Mammary epithelial cell (primary cell): ENCODE measurements at places on chromosomes 13 and 19. TPM values are rescaled to one million over a fixed set of nuclear protein-coding genes. Genes with fewer than 3 reads are reported as not detected.

GRCh38 chr19:15293781-15294491 lies 38.4 kb downstream of the BRD4 start:
- no peak for DNase-seq

GRCh38 chr13:62510906-62511655 lies 1095.4 kb upstream of the PCDH20 start:
- DNase-seq = no peak

ZNF69 gene
- 8.5 TPM for total RNA-seq

- no peak for DNase-seq
These were observed 141.9 kb downstream of the PCCA start for GRCh38 chr13:100230769-100231149.

DNA sequence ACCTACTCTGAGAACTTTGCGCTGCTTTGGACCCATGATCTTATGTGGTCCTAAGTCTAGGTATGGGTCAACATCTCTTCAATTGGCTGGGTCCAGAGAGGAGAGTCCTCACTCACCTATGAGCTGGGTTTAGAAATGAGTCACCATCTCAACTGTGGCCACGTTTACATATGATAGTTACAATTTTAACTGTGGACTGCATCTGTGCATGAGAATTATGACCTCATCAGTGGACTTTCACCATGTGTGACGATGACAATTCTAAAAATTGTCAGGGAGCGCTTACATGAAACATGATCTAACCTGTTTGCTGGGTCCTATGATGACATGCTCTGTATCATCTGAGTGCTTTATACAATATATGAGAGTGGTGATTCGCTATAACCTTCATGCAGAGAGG lies 12.7 kb upstream of the ZNF724 start:
- DNase-seq = no peak

DNA sequence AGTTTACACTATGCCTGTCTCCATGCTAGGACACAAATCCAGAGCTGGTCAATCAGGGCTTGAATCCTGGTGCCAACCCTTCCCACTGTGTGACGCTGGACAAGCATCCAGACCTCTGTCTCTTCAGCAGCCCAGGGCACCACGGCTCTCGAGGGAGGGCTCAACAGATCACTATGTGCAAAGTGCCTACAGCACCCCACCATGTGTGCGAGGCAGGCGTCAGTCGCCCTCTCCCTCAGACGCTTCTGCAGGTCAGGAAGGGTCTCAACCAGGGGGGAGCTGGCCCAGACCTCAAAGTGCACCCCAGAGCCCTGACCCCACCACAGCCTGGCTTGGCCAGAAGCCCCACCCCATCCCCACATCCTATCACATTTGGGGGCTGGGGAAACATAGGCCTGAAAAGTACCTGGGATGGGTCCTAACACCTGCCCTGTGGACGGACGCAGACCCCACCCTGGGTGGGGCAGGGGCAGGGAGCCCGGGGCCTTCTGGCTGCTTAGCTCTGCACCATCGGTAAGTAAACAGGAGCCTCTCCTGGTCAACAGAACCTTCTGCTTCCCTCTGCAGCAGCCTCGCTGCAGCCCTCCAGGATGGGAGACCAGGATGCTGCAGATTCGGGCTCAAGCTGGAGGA lies 2.9 kb upstream of the C2CD4C start:
- DNase-seq = no peak

DNA sequence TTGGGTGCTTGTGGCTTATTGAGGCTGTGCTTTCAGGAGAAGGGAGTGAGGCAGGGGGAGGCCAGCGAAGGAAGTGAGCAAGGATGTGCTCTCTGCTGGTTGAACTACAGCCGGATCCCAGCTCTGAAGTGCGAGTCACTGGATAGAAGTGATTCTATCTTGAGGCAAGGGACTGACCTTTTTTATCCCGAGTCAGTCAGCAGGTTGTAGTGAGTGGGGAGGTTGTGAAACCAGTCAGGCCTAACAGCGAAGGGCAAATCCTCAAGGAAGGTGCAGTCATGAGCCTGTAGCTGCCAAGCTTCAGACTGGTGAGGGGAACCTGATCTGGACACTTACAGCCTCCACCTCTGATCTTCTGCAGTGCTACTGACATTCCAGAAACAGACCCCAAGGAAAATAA lies 18.6 kb downstream of the SCEL start:
- DNase-seq = no peak

GRCh38 chr19:1387684-1388636 lies 4.3 kb downstream of the NDUFS7 start:
- no peak for DNase-seq

GRCh38 chr13:93045836-93046235 lies 180.8 kb upstream of the GPC6 start:
- no peak for DNase-seq

DNA sequence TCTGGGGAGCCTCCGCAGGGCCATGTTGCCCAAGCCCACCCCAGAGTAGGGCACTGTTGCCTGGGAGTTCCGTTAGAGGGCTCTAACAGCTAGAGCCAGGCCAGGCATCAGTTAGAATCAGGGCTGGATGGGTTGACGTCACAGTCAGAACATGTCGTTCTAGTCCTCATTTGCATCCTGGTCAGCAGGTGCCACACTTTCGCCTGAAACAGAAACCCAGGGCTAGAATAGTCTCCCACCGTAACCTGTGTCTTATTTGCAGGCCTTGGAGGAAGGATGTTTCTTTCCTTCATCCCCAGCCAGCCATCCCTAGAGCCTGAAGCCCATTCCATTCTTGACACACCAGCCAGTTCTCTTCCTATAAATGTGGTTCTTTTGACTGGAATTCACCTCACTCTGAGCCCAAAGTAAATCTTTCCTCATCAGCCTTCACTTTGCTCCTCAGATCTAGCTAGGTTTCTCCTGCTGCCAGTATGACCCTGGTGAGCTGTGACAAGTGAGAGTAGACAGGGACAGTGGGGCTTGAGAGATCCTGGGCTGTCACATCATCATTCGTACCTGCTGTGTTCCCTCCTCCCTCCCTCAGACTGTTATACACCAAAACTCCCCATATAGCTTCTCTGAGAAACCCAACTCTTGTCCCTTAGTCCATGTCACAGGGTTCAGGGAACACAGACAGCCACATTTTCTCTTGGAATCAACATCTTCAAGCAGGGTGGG lies 12.2 kb upstream of the CCDC97 start:
- no peak for DNase-seq

DNA sequence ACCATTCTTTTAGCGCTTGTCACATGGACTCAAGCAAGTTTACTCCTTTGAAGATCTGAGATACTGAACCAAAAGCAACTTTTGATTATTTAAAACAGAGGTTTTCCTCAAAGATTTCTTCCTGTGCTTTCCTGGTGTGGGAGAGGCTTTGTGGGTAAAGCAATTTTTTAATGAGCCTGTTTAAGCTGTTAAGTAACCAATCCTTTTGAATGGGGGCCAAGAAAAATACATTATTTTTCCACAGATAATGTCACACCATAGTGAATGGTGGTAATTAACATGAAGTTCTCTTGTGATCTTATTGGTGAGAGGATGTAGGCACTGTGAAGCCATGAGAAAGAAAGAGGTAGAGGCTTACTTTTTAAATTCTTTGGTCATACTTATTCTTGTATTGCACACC lies 55.8 kb upstream of the OBI1 start:
- no peak for DNase-seq

DNA sequence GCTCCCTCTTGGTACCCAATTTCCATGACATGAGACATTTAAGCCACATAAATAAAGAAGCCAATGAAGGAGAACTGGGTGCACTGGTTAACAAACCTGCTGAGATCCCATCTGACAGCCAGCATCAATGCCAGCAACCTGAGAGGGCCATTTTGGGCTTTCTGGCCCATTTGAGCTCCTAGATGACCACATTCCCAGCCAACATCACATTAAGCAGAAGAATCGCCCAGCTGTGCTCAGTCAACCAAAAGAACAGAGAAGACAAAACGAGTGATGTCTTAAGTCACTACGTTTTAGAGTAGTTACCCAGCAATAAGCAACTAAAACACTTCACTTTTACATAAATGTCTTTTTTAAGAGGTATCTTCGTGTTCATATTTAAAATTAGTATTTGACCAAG lies 21.9 kb downstream of the LCP1 start:
- no peak for DNase-seq

- no peak for DNase-seq
These were observed 28.3 kb downstream of the PEX11G start for GRCh38 chr19:7460562-7460966.

ERICH6B gene
- not detected in 2 replicates for total RNA-seq

DNA sequence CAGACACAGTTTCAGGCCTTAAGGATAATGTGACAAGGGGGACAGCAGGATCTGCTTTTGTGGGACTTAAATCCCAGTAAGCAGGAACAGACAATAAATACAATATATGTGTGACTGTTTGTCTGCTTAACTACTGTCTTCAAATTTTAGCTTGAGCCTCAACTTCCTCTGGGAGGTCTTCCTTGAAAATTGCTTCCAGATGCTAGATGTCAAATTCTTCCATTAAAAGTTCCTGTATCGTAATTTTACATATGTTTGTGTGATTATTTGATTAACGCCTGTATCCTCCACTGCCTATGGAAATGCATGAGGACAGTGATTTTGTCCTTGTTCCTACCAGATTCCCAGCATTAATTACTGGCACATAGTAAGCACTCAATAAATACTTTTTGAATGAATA lies 385.5 kb downstream of the NDFIP2 start:
- no peak for DNase-seq

IFNL1 gene
- total RNA-seq = not detected

GRCh38 chr19:51055866-51056265 lies 9.0 kb downstream of the KLK13 start:
- peak; percentile 53 for DNase-seq

PSG5 gene
- total RNA-seq = 0.59 and 1.1 TPM in 2 replicates

GRCh38 chr19:46000491-46001246 lies 5.4 kb downstream of the CCDC61 start:
- DNase-seq = no peak

- no peak for DNase-seq
These were observed 14.1 kb downstream of the RANBP3 start for GRCh38 chr19:5963855-5964254.

- peak; percentile 78 for DNase-seq
These were observed 12.9 kb downstream of the COL4A2 start for GRCh38 chr13:110319774-110320509.

DNA sequence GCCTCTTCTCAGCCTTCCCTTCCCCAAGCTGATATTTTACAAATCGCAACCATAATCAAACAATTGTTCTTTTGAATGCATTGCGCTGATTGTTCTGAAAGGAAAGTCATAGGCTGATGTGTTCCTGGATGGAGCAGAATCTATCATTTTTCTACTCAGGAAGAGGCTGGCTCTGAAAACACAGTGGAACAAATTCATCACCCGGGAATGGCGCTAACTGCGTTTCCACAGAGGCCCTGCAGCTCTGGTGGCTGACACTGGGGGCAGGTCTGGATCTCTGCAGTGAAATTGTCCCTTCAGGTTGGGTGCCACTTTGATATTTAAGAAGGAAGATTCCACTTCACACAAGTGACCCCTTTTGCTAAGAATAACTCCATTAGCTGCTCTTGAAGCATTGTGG lies 1060.8 kb downstream of the UQCRFS1 start:
- DNase-seq = no peak

DNA sequence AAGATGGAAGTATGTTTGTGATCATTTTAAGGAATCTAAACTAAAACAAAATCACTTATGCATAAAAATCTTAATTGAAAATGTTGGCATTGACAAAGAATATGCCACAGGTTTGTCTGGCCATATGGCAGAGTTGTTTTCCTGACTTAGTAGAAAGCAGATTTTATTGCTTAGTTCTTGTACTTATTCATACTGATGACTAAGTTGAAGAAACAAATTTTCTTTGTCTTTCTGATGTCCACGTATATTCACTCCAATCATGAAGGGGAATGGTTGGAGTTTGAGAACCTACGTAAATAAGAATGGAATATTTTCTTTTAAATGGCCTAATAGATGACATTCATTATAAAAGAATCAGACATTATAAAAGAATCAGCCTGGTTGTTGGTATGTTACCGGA lies 8.0 kb upstream of the GPC6 start:
- DNase-seq = peak; percentile 53

KLK11 gene
- 1.4 and 2.5 TPM in 2 replicates for total RNA-seq

DNA sequence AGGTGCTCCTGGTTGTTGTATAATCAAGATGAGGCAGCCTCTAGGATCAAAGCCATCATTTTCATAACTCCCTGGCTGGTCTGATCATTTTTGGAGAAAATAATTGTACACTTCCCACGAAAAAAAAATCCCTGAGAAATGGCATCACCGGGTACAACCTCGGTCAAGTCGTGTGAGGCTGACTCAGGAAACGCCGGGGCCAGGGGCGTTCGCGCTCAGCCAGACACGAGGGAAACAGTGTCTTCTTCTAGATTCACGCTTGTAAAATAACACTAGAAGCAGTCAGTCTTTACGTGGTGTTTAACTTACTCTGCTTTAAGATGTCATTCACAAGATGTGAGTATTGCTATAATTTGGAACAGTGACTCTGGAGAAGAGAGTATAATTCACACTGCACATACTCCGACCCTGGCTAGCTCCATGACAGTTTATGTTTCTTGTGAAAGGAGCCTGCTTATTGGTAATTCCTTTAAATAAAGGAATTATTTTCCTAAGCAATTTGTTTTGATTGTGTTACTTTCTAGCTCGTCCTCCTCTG lies 109.0 kb upstream of the SOX1 start:
- DNase-seq = no peak

KLK12 gene
- not detected in 2 replicates for total RNA-seq

DNA sequence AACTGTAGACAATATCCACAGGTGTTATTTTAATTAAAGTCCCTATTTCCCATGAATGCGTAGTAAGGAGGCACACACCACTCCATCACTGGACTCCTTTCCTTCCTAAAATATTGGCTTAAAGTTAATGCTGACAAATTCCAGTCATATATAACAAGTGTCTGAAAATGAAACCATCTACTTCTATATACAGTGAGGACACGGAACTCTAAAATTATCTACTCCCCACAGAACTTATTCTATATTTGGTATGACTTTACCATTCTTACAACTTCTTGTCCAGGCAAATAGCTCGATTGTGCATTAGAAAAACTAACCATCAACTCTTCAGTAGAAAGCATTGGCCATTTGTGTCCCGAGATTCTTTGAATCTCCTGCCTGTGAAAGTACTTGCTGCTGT lies 1560.2 kb downstream of the EFNB2 start:
- DNase-seq = no peak

DNA sequence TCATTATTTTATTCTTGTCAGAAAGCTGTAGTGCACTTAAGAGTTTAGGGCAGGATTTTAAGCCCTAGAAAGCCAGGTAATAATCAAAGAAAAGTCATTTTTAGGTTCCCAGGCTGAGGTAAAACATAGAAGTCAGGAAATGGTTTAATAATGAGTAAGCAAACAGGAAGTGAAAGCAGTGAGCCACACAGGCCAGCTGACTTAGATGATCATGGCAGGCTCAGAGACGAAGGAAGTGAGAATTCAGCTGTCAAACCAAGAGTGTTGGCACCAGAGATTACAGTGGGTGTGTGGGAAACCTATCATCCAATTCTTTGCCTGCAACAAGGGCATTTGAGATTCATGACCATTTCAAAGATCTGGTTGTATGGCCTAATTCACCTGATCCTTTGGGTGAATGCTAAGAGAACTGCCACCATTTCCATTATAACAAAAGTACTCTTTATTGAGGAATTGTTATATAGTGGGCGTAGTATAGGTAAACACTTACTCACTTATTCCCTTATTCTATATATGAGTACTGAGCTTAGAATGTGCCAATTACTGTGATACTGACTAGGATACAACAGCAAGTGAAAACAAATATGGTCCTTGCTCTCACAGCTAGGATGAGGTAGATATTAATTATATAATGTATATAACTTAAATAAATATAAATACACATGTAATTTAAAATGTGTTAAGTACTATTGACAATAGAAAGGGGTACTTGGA lies 103.7 kb upstream of the EDNRB start:
- peak; percentile 60 for DNase-seq
